GM23338 (cell line): ENCODE measurements at places on chromosomes 16 and 17. TPM values are rescaled to one million over a fixed set of nuclear protein-coding genes. Genes with fewer than 3 reads are reported as not detected.

GRCh38 chr17:28925912-28926365 lies 23.1 kb upstream of the DHRS13 start:
- H3K4me1 ChIP-seq, result no peaks in the 10 kb centered on the region
- H3K27ac ChIP-seq, result 0 out of 2 replicates have a peak overlapping the region, but pooled peaks have one; percentile 39
- peaks cover 50% of the 10 kb centered on the region for H3K36me3 ChIP-seq
- H3K27me3 ChIP-seq, result no peaks in the 10 kb centered on the region

GRCh38 chr17:77875881-77876509 lies 82.5 kb upstream of the TNRC6C start:
- no peaks in the 10 kb centered on the region for H3K27me3 ChIP-seq
- H3K36me3 ChIP-seq, result no peaks in the 10 kb centered on the region
- DNase-seq, result no peak
- no peak overlapping the region for H3K4me3 ChIP-seq

DNA sequence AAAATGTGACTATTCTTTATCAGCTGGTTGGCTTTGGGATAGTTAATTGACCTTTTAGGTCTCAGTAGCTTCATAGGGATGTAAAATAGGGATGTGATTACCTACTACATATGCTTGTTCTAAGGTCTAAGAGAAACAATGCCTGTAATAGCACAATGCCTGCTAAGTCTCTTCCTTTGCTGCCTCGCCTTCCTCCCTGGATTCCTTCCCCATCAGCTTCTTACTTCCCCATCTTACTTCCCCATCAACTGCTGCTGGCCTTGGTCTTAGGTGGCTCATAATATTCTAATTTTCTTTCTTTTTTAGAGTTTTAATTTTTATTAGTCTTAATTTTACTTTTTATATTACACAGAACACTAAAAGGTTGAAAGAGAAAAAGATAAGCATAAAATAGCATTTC lies 59.2 kb upstream of the GOT2 start:
- H3K27ac ChIP-seq, result no peak overlapping the region
- no peak overlapping the region for H3K4me3 ChIP-seq
- no peak for DNase-seq
- H3K27me3 ChIP-seq, result no peaks in the 10 kb centered on the region

GRCh38 chr17:31114956-31115555 lies 20.3 kb downstream of the NF1 start:
- H3K4me1 ChIP-seq, result peaks cover 17% of the 10 kb centered on the region; the same call in 1 of the 2 replicates
- H3K36me3 ChIP-seq, result no peaks in the 10 kb centered on the region
- no peak overlapping the region for H3K27ac ChIP-seq
- no peak for DNase-seq
- no peaks in the 10 kb centered on the region for H3K27me3 ChIP-seq

- no peak overlapping the region for H3K27ac ChIP-seq
- H3K4me1 ChIP-seq, result peaks cover 18% of the 10 kb centered on the region
- H3K4me3 ChIP-seq, result no peak overlapping the region
- no peaks in the 10 kb centered on the region; the same call in 1 of the 2 replicates for H3K36me3 ChIP-seq
- no peak for DNase-seq
These were observed 123.1 kb upstream of the EEF2KMT start for GRCh38 chr16:5220705-5221104.

Gene PDE6G
- total RNA-seq, result 4.0 and 5.5 TPM in 2 replicates

Gene NXPH3
- total RNA-seq, result 2.7 and 4.7 TPM in 2 replicates

DNA sequence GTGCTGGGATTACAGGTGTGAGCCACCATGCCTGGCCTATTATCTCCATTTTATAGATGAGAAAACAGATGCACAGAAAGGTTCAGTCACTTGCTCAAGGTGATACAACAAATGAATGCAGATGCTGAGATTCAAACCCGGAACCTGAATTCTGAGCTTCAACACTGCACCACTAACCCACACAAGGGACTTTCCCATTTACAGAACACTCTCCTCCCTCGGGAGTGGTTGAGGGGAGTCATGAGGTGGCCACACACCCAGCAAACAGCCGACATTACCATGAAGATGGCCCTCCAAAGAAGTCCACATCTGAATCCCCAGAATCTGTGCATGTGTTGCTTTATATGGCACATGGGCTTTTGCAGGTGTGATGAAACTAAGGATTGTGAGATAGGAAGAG lies 9.1 kb downstream of the BCL7C start:
- H3K36me3 ChIP-seq, result no peaks in the 10 kb centered on the region
- H3K27ac ChIP-seq, result no peak overlapping the region
- no peaks in the 10 kb centered on the region for H3K4me1 ChIP-seq
- no peak overlapping the region for H3K4me3 ChIP-seq
- DNase-seq, result no peak

- H3K4me3 ChIP-seq, result no peak overlapping the region
- no peaks in the 10 kb centered on the region for H3K4me1 ChIP-seq
- no peaks in the 10 kb centered on the region for H3K36me3 ChIP-seq
- no peak overlapping the region for H3K27ac ChIP-seq
- DNase-seq, result no peak
These were observed 11.1 kb upstream of the CD300LD start for GRCh38 chr17:74603037-74603635.

DNA sequence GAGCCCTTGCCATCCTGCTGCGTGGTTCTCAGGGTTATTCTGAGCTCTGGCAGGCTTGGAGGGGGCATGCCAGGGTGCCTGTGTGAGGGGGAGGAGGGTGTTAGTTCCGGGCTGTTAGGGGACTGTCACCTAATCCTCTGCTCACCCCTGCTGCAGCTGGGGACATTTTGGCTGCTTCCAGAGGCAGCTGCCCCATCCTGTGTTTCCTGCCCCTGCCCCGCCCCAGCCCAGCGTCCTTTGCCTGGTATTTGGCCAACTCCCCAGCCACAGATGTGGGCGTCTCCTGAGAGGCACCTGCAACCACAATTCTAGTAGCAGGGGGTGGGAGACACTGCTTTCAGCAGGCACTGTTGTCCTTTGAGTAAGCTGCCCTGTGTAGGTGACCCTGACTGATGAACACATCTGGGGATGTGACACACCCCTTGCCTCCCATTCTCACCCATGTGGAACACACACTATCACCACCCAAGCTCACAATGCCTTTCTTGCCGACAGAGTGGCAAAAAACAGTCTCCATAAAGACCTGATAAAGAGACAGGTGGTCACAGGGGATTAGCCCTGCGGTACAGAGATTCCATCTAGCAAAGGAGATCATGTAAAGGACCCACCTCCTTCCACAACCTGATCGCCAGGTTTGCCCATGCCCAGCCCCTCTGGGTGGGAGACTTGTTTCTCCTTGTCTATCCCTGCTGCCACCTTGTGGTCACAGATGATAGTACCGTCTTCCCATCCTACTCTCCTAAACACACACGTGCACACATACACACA lies at the start of gene CHRNE:
TSS of gene CHRNE (minus strand) at position 48 of the 768 bp plus-strand sequence. CDS start at position 13, 35 bp downstream.
- H3K27ac ChIP-seq, result no peak within 1 kb of the TSS
- H3K36me3 ChIP-seq, result no peaks in the 10 kb centered on the region
- peaks cover 9% of the 10 kb centered on the region for H3K27me3 ChIP-seq
- no peak within 1 kb of the TSS for H3K4me3 ChIP-seq

Gene MMP28
- not detected in 2 replicates for total RNA-seq

GRCh38 chr17:48646183-48647102 lies 20.3 kb upstream of the HOXB9 start:
- peak; percentile 68 for DNase-seq
- H3K27me3 ChIP-seq, result peaks cover 100% of the 10 kb centered on the region
- H3K27ac ChIP-seq, result no peak overlapping the region

DNA sequence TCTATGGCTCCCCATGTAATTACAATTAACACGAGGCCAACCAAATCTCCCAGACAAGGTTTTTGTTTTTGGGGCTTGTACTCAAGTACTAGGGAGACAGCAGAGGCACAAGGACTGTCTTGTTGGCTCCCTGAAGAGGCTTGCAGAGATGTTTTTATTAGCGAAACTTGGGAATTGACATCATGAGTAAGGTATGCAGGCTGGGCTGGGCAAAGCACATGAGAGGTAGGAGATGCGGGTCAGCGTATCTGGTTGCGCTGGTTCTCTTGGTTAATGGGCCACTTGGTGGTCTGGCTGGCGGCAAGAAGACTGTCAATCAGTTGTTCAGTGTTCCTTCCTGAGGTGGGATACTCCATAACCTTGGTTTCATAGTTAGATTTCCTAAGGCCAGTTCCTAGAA lies 28.9 kb downstream of the LCMT1 start:
- H3K27ac ChIP-seq, result no peak overlapping the region
- DNase-seq, result no peak
- H3K4me3 ChIP-seq, result no peak overlapping the region
- H3K27me3 ChIP-seq, result no peaks in the 10 kb centered on the region
- H3K36me3 ChIP-seq, result peaks cover 18% of the 10 kb centered on the region; the same call in 1 of the 2 replicates
